Right renal pelvis (tissue), 4 donors: ENCODE measurements at places on chromosomes 13 and 19. TPM values are rescaled to one million over a fixed set of nuclear protein-coding genes. Genes with fewer than 3 reads are reported as not detected.

Gene RASGRP4
- 1.3 TPM for polyA plus RNA-seq

Gene ZNF728
- 0.12 TPM for polyA plus RNA-seq

Gene CCDC169
- polyA plus RNA-seq, result 6.9 TPM

Gene PSG2
- polyA plus RNA-seq, result not detected

Gene ZNF582
- polyA plus RNA-seq, result 10.7 TPM

Gene SLC35E1
- polyA plus RNA-seq, result 47.0 TPM

Gene STX10
- 71.4 TPM for polyA plus RNA-seq

DNA sequence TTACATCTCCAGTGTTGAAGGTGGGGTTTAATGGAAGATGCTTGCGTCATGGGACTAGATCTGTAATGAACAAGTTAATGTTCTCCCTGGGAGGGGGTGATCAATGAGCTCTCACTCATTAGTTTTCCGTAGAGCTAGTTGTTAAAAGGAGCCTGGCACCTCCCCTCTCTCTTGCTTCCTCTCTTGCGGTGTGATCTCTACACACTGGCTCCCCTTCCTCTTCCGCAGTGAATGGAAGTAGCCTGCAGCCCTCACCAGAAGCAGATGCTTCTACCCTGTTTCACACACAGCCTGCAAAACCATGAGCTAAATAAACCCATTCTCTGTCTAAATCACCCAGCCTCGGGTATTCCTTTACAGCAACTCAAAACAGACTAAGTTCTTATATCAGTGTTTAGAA is 318.8 kb downstream of the SLITRK1 start:
- DNase-seq, result no peak

DNA sequence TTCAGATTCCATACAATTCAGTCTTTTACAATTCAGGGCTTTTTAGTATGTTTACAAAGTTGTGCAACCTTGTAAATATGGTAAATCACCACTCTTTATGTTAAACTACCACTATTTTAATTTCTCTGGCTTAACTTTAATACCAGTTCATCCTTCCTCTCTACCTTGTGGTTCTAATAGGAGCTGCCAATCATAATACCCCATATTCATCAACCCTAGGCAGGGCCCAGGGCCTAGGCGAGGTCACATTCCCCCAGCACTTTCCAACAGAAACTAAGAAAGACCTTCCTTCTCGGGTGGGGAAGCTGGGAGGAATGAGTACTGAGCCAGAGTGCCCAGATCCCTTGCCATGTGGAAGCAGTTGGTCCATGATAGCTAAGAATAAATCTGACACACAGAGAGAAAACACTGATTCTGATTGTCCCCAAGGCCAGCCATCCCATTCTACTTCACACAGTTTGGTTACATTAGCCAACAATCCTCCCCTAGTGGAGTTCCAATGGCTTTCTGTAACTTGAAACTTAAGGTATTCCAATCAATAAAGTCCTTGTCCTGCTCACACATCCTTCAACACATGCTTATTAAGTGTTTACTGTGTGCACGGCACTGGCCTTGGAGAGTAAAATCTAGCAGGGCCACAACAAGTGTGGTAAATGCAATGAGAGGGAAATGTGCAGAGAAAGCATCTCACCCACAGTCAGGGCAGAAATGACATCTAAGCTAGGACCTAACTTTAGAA is 76.8 kb downstream of the NUFIP1 start:
- no peak for DNase-seq

DNA sequence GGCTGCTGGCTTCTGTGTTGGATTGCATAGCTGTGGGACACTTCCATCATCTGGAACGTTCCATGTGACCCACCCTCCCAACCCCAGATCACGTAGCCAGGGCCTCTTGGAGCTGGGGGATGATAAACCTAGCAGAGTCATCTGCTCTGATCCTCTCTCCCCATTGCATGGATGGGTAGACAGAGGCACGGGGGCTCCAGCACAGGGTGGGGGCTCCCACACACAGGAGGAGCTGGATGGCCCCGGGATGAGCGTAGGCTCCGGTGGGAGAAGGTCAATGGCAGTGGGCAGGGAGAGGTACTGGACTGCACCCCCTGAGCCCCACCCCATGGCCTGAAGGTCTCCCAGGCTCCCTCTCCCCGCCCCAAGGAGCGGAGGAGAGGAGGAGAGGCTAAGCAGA is 25.4 kb downstream of the ATP8B3 start:
- DNase-seq, result no peak

DNA sequence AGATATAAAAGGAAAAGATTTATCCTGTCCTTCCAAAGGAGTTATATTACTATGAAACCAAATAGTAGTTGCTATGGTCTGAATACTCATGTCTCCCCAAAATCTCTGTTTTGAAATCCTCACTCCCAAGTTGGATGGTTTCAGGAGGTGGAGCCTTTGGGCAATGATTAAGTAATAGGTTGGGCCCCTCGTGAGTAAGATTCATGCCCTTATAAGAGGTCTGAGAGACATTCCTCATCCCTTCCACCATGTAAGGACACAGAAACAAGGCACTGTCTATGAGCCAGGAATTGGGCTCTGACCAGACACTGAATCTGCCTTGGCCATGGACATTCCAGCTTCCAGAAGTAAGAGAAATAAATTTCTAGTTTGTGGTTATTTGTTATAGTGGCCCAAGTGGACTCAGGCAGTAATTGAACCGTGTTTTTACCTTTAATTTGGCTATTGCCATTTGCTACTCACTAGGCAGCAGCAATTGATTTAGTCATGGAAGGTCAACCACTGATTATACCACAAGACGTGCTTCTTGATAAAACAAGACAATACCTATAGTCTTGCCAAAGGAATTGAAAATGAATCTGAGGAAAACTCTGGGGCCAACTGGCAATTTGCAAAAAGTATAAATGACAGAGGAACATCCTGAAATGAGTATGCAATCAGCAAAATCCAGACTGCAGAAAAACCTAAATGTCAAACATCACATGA is 717.4 kb upstream of the SPRY2 start:
- DNase-seq, result no peak

- DNase-seq, result no peak
Measured at GRCh38 chr19:55655648-55656040, 809 bp downstream of the U2AF2 start.

GRCh38 chr13:102700088-102701031 is 5.5 kb upstream of the METTL21C start:
- DNase-seq, result no peak

DNA sequence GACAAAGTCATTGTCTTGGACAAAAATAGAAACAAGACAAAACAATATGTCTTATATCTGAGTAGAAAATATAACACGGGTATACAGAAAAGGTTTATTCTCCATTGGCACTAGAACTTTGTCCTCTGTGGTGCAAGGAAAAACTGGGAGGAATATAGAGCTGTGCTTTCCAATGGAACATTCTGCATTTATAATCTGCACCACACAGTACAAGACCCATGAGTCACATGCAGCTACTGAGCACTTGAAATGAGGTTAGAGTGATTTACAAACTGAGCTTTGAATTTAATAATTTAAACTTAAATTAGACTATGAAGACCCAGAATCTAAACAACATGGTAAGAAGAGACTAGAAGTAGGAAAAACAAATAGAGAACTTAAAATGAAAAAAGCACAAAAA is 86.1 kb downstream of the RAP2A start:
- DNase-seq, result no peak

DNA sequence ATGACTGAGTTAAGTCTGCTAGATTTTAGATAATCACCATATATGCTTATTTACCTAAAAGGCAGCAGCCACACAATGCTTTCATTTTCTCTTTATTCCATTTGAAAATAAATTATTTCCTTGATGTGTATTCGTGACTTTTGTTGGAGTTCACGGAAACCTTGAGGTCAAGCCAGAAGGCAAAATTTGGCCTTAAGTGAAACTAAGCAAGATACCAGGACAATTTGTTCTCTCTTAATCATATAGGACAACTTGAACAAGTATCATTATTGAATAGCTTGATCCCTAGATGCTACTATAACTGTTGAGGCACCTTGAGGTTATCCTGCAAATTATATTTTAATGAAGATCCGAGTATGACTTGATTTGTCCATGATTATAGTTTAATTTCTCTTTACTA is 429.2 kb upstream of the DACH1 start:
- DNase-seq, result no peak

DNA sequence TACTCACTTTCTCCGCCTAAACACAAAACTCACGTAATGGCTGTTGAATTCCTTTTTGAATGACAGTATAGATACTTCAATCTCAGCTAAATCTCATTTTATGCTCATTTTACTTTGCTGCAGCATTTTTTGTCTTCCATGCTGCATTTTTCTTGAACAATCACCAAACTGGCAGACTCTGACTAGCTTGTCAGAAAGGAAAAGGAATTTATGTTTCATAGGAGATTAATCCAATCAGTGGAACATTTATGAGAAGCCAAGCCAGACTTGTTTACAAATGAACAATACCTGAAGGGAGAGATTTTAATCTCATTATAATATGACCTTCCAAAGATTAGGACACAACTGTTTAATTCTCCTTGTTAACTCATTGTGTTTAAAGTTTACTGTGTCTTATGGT is 1044.3 kb downstream of the DIAPH3 start:
- DNase-seq, result no peak
